ENCODE measurements at places on chromosomes 1 and 21.

- no peak for DNase-seq
Measured at GRCh38 chr1:4654764-4655673, 610 bp downstream of the AJAP1 start.

DNA sequence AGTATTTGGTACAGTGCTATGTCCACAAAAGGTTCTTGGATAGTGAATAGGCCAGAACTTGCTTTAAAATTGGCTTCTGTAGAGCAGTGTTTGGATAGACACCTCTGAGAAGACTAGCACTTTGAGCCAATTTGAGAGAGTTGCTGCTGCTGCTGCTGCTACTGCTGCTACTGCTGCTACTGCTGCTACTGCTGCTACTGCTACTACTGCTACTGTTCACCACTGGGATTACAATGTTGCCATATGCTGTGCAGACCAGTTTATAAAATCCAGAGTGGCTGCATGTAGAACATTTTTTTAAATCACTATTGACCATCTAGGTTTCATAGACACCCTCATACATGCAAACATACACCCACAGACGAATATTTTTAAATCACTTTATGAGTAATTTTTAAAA lies 15.3 kb downstream of the GORAB start:
- no peak for DNase-seq

DNA sequence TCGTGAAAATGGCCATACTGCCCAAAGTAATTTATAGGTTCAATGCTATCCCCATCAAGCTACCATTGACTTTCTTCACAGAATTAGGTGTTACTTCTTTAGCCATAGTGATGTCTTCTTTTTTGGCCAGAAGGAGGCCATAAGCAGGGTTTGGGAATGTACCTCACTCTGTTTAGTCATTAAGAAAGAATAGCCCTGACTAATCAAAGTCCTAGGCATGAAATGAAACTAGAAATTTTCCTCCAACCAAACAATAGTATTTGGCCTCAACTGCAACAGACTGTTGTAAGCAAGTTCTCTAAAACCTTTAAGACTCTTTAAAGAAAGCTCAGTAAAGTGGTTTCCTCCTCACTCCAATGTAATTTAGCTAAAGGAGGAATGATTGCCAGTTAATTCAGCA lies 163.9 kb downstream of the AKT3 start:
- DNase-seq, result no peak

DNA sequence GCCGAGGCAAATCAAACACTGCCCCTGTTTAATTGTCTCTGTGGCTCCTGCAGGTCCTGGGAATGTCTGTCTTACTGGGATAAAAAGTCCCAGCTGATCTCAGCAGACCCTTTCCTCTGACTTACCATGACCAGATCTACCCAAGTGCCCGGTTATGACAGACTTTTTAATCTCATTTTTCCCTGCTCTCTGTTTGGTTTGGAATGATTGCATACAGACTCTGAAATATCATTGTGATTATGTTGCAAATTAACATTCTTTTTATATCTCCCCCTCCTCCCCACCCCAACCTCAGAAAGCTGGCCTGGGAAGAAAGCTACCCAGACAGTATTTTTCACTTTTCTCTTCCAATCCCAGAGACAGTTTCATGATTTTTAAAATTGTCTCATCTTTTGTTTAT lies 16.3 kb downstream of the RAB7B start:
- no peak for DNase-seq

DNA sequence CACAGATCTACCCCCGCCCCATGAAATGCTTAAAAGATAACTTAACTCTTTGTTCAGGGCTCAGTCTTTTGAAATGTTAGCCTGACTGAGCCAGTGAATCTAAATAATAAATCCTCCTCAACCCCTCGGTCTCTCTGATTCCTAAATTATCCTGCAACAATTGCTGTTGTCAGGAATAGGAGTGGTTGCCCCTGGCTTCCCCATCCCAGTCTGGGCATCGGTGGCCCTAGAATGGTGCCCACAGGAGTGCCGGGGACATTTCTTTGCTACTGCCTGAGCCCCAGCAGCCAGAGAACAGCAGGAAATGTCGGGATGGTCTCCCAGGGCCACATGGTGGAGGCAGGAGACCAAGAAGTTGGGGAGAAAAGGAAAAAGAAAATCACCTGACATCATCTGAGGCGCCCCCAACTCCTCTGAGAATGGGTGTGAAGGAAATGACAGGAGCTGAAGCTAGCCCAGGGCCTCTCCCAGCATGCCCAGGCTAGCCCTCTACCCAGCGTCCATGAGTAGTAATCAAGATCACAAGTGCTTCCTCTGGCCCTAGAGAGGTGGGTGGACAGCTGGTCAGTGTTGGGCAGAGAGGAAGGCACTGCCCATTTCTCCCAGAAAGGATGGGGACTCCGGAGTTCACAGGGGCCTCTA lies 1.6 kb downstream of the PADI4 start:
- DNase-seq, result no peak

GRCh38 chr1:92754000-92754718 lies 30.7 kb downstream of the EVI5 start:
- no peak for DNase-seq

Measured in GF-D8 (cell line).